Cardiac ventricle fibroblast (primary cell): ENCODE measurements at places on chromosomes 7 and 10. TPM values are rescaled to one million over a fixed set of nuclear protein-coding genes. Genes with fewer than 3 reads are reported as not detected.

SEMA3A gene
- total RNA-seq = 0.34 and 0.69 TPM in 2 replicates

TMEM176B gene
- not detected in 2 replicates for total RNA-seq

JCAD gene
- total RNA-seq = 9.7 and 12.9 TPM in 2 replicates

MARVELD1 gene
- 42.2 and 42.3 TPM in 2 replicates for total RNA-seq

CDK14 gene
- 23.0 and 25.7 TPM in 2 replicates for total RNA-seq

SEMA3E gene
- total RNA-seq = 0.15 and 0.25 TPM in 2 replicates

THNSL1 gene
- total RNA-seq = 4.0 and 4.1 TPM in 2 replicates

PNLIPRP2 gene
- not detected in 2 replicates for total RNA-seq

UCN3 gene
- not detected in 2 replicates for total RNA-seq

CALCR gene
- not detected in 2 replicates for total RNA-seq

SNCG gene
- 6.4 and 9.0 TPM in 2 replicates for total RNA-seq

DEPP1 gene
- 145 and 150 TPM in 2 replicates for total RNA-seq

SLC18A3 gene
- not detected in 2 replicates for total RNA-seq

SYT15 gene
- total RNA-seq = under 0.01 TPM in 2 replicates

AGAP5 gene
- 0.31 and 1.4 TPM in 2 replicates for total RNA-seq

HOXA9 gene
- total RNA-seq = not detected in 2 replicates

OR9A2 gene
- not detected in 2 replicates for total RNA-seq

CTNNA3 gene
- total RNA-seq = not detected in 2 replicates

ANXA8L1 gene
- not detected in 2 replicates for total RNA-seq

TMEM229A gene
- total RNA-seq = 7.6 and 9.2 TPM in 2 replicates

BTBD16 gene
- not detected in 2 replicates for total RNA-seq

PTF1A gene
- not detected in 2 replicates for total RNA-seq

CDH23 gene
- total RNA-seq = 0.31 and 1.6 TPM in 2 replicates

INHBA gene
- total RNA-seq = 1.5 and 1.9 TPM in 2 replicates

LDB3 gene
- 0.10 and 0.31 TPM in 2 replicates for total RNA-seq

MINDY4 gene
- 9.5 and 10.1 TPM in 2 replicates for total RNA-seq

LIMK1 gene
- total RNA-seq = 19.5 and 21.5 TPM in 2 replicates

CTAGE4 gene
- 0.44 TPM in 1 of 2 replicates, not detected in the other for total RNA-seq

EIF5AL1 gene
- total RNA-seq = 0.37 and 0.49 TPM in 2 replicates

CPVL gene
- total RNA-seq = 6.1 and 6.7 TPM in 2 replicates

PGAM2 gene
- total RNA-seq = not detected in 2 replicates

PKD2L1 gene
- not detected in 2 replicates for total RNA-seq

TAS2R41 gene
- total RNA-seq = not detected in 2 replicates

TBX20 gene
- total RNA-seq = 53.6 and 54.1 TPM in 2 replicates

ZNF487 gene
- total RNA-seq = 5.4 and 7.2 TPM in 2 replicates

NPSR1 gene
- total RNA-seq = not detected in 2 replicates

OLAH gene
- total RNA-seq = not detected in 2 replicates

GPR146 gene
- 9.2 and 13.6 TPM in 2 replicates for total RNA-seq

WIPF3 gene
- total RNA-seq = not detected in 2 replicates

KCP gene
- total RNA-seq = not detected in 2 replicates

MYPN gene
- 0.05 and 0.12 TPM in 2 replicates for total RNA-seq

LLCFC1 gene
- not detected in 2 replicates for total RNA-seq

ATOH7 gene
- total RNA-seq = not detected in 2 replicates

KEL gene
- total RNA-seq = 0.05 TPM in 1 of 2 replicates, not detected in the other

ANXA8 gene
- not detected in 2 replicates for total RNA-seq

INSYN2A gene
- total RNA-seq = under 0.01 TPM in 1 of 2 replicates, not detected in the other

PMS2 gene
- 14.1 and 17.7 TPM in 2 replicates for total RNA-seq

POLR2J2 gene
- total RNA-seq = 1.5 and 2.1 TPM in 2 replicates

NRCAM gene
- 26.5 and 33.5 TPM in 2 replicates for total RNA-seq

TMEM236 gene
- total RNA-seq = 0.06 and 0.15 TPM in 2 replicates

MALSU1 gene
- total RNA-seq = 66.0 and 73.8 TPM in 2 replicates

CCAR1 gene
- 29.3 and 41.3 TPM in 2 replicates for total RNA-seq

ZNF804B gene
- not detected in 2 replicates for total RNA-seq

INA gene
- total RNA-seq = 0.12 and 0.59 TPM in 2 replicates

SFMBT2 gene
- total RNA-seq = 1.2 and 2.9 TPM in 2 replicates

PNLIP gene
- total RNA-seq = not detected in 2 replicates
